ENCODE measurements at places on chromosomes 1 and 21. TPM values are rescaled to one million over a fixed set of nuclear protein-coding genes. Genes with fewer than 3 reads are reported as not detected.

Gene FLG2
- total RNA-seq, result not detected

Gene MFSD2A
- 18.4 TPM for total RNA-seq

Gene BCAR3
- 5.9 TPM for total RNA-seq

Gene CD34
- 1.6 TPM for total RNA-seq

Gene KRTAP19-3
- not detected for total RNA-seq

Gene NGF
- 0.78 TPM for total RNA-seq

Gene DFFB
- total RNA-seq, result 12.6 TPM

Gene EDARADD
- 6.1 TPM for total RNA-seq

Gene NR0B2
- total RNA-seq, result not detected

Gene ACTL8
- not detected for total RNA-seq

Gene MFAP2
- total RNA-seq, result 5.6 TPM

GRCh38 chr1:10616696-10617095 lies 141.9 kb downstream of the PEX14 start:
- no peak for DNase-seq

DNA sequence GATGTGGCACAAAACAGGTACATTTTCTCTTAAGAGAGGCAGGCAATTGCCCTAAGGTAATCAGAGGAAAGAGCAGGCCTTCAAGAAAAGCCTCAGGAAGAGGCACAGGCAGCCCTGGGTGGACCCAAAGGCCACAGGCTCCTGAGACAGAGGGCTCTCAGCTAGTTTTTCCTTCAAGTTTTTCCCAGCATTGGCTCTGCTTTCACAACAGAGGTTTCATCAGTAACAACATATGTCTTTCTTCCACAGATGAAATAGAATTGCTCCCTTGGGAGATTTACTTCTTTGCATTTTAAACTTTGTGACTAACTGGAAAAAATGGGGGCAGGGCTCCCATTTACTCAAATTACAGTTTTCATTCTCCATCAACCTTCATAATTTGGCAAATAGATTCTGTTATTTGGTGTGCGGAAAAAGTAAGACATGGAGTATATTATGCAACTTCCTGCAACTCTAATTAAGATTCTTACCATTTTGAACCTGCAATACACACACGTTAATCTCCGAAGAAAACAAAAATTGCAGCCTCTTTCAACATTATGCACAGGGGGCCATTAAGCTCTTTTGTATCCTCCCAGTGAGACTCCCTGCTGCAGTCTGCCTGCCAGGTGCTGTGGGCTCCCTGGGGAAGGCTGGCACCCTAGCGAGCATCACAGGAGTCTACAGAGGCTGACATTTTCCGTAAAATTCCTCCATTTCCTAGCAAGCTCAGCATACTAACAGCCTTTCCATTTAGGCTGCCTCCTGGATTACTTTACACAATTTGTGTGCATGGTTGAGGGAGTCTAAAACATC lies 282.3 kb downstream of the USH2A start:
- no peak for DNase-seq

- DNase-seq, result no peak
These were observed 92.4 kb downstream of the KCNJ15 start for GRCh38 chr21:38349111-38349746.

DNA sequence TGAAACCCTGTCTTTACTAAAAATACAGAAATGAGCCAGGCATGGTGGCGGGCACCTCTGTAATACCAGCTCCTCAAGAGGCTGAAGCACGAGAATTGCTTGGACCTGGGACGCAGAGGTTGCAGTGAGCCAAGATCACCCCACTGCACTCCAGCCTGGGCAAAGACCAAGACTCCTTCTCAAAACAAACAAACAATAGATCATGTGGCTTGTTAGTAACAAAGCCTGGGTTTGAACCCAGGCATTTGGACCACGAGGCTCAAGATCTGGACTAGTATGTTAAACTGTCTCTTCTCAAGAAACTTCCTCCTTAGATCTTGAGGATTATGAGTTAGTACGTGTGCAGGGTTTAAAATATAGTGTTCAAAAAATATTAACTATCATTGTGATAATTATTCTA lies 1.6 kb downstream of the INPP5B start:
- DNase-seq, result no peak

- no peak for DNase-seq
These were observed 24.9 kb upstream of the PDXK start for GRCh38 chr21:43693981-43694380.

DNA sequence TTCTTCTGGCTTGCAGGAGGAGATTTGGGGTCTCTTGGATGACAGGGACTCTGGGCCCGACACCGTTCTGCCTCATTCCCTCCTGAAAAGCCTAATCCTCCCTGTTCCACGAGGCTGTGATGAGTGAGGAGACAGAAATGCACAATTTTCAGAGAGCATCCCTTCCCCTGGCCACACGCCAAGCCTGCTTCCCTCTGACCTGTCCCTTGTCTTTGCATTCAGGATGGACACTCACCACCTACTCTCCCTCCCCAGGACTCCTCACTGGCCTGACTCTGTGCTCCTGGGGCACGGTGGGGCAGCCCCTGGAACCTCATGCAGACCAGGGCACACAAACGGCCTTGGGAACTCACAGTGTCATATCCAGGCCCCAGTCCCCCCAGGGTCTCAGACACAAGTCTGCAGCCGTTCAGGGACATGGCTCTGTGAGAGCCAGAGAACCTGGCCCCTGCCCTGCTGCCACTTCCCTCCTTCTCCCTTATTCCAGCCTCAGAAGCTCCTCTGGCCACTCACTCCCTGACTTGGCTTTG lies 3.5 kb upstream of the PRAMEF12 start:
- no peak for DNase-seq

DNA sequence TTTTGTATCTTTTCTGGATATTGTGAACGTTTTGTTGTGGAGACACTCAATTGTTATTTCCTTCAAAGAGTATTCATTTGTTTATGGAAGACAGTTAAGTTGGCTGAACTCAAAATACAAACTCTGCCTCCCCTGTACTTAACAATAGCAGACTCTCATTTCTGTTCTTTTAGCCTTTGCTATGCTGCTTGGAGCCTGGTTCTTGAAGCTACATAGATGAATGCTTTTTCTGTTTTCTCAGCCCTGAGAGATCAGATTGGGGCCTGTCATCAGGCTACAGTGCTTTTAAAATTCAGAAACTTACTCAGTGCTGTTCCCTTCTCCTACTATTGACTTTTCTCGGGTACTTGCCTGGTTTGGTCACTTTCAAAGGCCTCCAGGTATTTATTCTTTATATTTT lies 215.7 kb upstream of the LYPLAL1 start:
- DNase-seq, result no peak

- peak; percentile 33 for DNase-seq
These were observed 3.6 kb downstream of the CHAF1B start for GRCh38 chr21:36388835-36389234.

DNA sequence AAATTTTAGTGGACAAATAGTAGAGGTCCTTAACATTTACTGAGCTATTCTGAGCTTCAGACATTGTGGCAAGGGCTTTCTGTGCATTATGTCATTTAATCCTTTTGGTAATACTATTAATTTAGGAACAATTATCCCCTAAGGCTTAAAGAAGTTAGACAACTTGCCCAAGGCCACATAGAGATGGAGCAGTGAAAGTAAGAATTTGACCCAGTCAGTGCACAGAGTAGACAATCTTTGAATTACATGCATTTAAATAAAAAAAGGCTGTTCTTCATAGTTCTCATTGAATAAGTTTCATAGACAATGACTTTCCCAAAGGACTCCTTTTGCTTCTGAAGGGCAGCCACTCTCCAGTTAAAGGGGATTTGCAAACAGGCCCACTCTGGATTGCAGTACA lies 142.7 kb downstream of the RUNX1 start:
- no peak for DNase-seq

GRCh38 chr21:41926117-41926806 lies 27.6 kb downstream of the C2CD2 start:
- DNase-seq, result no peak

DNA sequence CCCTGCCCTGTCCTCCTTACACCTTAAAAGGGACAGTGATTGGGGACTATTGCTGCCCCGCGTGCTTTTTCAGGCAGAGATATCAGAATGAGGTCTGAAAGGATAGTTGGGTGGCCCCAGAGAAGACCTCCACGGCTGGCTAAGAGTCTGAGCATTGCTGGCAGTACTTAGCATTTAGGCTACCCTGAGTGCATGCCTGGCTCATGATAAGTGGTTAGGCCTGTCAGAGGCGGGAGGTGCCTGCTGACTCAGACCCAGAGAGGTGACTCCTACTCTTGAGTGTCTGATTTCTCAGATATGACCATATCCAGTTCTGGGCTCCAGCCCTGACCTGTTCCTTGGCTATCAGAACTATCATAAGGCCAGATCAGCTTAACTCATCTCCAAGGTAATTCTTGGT lies 213.7 kb downstream of the PBX1 start:
- no peak for DNase-seq

GRCh38 chr21:39141502-39141901 lies 41.7 kb downstream of the PSMG1 start:
- DNase-seq, result no peak

DNA sequence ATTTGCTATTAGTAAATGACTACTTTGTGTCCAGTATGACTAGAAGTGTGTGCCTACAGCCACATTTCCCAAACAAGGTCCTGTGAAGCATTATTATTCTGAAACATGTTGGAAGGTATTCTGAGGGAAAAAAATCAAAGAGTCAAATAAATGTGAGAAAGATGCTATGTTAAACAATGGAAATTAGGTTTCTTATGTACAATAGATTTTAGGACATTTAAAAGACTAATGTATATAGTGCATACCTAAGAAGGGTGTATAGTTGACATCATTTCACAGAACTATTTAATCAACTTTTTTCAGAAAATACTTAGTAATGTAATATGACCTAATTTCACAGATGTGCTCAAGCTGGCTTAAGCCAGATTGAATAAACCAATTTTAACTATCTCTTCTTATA lies 582.5 kb downstream of the USP25 start:
- DNase-seq, result no peak

DNA sequence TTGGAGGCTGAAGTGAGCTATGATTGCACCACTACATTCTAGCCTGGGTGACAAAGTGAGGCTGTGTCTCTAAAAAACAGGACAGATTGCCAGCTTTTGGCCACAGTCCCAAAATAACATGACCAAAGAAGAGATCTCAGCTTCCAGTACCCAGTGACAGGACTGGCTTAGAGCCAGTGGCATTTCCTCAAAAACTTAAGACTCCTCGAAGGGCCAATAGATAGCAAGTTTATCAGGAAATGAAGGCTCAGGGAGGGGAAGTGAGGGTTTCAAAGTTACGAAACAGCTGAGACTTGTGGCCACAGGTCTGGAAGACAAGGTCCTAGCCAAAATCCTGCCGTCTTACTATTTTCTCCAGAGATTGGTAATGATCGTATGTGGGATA lies 6.3 kb upstream of the TMEM39B start:
- no peak for DNase-seq

- peak; percentile 81 for DNase-seq
These were observed 2.2 kb downstream of the ATP1A2 start for GRCh38 chr1:160117709-160118183.

DNA sequence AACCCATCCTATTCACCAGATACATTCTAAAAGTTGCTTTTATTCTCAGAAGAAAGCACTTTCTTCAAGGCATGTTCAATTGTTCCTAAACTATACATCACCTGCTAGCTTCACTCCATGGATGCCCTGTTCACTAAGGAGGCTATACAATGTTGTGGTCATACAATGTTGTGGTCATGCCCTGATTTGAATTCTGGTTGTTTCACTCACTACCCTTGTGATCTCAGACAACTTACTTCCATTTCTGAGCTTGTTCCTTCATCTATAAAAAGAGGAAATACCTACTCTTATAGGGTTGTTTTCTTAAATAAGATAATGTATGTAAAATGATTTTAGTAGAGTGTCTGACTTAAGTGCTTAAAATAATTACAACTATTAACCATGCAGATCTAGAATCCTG lies 19.7 kb downstream of the EDEM3 start:
- no peak for DNase-seq

All from occipital lobe (tissue), 3 donors.